Right cardiac atrium (tissue), 5 donors: ENCODE measurements at places on chromosomes 13 and 19.

DNA sequence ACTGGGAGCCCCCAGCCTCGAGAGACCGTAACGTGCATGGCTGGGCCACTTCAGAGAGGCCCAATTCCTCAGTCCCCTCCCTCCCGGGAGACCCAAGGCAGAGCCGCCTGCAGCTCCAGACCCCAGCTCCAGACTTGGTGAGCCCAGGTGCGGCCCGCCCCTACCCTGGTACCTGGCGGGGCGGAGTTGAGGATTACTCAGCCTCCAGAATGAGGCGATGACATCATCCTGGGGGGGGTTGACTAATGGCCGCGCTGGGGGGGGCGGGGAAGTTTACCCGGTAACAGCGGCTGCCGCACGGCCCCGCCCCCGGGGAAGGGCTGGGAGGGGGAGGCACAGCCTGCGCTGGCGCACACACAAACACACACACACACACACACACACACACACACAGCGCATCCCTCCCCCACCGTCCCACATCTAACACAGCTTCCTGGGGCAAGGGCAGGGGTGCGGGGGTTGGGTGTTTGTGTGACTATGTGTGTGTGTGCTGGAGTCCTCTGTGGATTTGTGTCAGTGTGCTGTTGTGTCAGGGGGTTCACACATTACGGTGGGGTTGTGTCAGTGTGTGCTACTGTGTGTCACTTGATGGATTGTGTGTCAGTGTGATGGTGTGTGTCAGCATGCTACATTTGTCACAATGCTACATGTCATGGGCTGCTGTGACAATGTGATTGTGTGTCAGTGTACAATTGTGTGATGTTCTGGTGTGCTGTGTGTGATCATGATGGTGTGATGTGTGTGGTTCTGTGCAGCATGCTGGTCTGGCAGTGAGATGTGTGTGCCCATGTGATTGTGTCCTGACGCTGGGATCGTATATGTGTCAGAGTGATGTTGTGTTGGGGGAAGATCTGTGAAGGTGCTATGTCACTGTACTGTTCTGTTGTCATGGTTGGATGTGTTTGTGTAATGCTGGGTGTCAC, 10.3 kb upstream of the BBC3 start:
- peak; percentile 72 for DNase-seq

DNA sequence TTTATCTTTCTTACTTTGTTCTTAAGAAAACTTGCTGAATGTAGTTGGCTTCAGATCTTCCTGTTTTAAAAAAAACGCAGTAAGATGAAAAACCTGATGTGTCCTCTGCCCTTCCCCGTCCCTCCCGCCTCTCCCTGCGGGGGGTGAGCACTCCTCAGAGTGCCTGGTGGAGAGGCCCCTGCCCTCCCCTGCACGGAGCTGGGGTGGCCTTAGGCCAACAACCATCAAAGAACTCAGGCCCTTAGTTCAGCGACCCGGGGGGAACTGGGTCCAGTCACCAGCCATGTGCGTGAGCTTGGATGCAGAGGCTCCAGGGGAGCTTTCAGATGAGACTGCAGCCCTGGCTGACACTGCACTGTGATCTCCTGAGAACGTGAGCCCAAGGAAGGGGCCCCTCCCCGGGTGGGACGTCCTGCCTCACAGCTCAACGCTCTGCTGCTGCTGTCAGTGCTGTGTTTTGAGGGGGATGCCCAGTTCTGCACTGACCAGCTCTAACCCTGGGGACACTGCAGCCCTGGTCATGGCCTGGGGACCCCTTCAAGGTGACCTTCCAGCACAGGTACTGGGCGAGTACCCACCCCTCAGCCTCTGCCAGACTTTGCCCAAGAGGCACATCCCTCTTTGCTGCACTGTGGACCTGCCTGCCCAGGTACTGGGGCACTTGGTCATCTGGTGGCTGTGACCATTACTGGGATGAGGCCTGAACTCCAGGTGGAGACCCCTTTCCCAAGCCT, 42.7 kb downstream of the ANKRD10 start:
- DNase-seq: no peak

DNA sequence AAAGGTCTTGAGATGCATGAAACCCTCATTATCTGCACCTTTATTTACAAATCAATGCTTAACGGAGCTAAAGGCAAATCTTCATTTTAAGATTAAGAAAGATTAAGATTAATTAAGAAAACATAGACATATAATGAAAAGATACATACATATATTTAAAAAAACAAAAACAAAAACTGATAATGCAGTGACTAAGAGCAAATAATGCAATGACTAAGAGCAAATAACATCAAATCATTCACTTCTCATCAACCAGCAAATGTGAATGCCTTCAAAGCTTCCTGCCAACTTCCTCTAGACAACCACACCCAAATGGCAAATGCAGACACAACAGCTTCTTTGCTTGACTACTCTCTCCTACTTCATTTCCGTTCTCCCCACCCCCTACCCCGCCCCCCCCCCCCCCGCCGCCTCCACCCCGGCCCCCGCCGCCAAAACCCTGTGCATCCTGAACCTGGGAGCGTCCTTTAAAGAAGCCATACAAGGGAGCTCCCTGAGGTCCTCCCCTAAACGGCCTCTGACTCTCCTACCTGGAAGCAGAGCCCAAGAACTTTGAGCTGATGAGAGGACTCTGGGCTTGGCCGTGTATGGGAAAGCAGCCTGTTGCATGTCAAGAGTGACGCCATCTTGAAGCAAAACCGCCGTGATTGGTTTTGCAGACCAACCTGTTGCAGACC, 24.5 kb downstream of the TEX101 start:
- no peak for DNase-seq

DNA sequence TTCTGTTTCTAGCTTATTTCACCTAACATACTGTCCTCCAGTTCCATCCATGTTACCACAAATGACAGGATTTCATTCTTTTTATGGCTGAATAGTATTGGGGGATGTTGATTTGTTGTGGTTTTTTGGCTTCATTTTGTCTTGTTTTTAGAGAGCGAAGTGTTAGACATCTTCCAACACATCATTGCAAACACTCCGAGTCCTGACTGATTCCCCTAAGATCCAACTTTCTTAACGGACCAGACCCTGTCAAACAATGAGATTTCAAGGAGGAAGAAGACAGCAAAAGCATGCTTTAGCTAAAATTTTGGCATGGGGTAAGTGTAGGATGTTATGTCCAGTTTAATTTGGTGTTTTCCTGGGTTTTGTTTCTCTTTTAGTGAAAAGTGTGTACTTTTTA, 3.8 kb upstream of the CASP14 start:
- DNase-seq: no peak

DNA sequence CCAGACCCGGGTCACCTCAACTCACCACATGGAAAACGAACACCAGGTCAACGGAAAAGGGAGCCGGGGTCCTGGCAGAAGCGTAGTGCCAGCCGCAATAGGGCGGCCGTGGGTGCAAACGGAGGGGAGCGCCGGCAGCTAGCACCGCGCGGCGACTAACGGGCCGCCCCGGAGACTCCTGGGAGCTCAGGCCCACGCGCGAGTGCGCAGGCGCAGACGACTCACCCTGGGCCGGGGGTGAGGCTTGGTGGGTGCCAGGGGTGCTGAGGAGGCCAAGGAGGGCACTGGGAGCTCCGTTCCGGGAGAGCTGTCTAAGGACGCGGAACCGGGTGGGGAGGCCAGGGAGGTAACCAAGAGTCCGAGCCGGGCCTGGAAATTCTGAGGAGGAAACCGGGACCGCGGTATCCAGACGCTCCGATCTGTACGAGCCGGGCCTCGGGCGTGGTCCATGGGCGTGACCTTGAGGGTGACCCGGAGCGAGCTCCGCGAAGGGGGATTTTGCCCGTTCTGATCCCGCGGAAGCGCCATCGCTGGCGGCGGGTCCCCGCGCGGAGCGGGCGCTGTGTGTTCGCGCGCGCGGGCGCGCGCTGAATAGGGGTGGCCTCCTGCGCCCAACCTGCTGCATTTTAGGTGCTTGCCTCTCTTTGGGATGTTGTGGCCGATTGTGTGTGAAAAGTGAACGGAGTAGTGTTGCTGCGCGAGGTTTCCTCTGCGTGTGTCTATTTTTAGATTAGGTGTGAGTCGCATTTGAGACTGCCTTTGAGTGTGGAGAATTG, at the start of gene ZNF382:
Gene ZNF382, plus strand, starts transcription at position 213 of the 776 bp plus-strand sequence. CDS start 4,602 bp downstream, outside the sequence.
- peak; percentile 94 for DNase-seq

- DNase-seq: no peak
Observed at GRCh38 chr19:4234142-4234861, 5.0 kb downstream of the EBI3 start.

GRCh38 chr19:30087381-30088138, 145.5 kb downstream of the URI1 start:
- DNase-seq: no peak

GRCh38 chr19:19064098-19064722, 416 bp downstream of the SLC25A42 start:
- DNase-seq: no peak

DNA sequence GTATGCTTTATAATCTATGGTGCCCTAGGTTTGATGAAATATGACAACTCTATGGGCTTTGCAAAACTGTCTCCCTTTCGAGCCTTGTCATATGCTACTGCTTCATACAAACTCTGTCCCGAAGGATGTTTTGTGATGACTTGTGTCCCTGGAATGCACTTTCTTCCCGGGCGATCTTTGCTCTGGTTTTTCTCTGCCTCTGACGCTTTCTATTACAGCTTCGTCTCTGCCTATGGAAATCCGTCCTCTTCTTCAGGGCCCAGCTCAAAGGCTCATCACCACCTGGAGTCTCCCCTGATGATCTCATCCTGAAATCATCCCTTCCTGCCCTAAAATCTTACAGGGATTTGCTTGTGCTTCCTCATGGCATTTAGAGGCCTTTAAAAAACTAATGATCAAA, 191.5 kb upstream of the KL start:
- no peak for DNase-seq

- no peak for DNase-seq
Observed at GRCh38 chr13:24360106-24360505, 50.7 kb downstream of the C1QTNF9 start.

DNA sequence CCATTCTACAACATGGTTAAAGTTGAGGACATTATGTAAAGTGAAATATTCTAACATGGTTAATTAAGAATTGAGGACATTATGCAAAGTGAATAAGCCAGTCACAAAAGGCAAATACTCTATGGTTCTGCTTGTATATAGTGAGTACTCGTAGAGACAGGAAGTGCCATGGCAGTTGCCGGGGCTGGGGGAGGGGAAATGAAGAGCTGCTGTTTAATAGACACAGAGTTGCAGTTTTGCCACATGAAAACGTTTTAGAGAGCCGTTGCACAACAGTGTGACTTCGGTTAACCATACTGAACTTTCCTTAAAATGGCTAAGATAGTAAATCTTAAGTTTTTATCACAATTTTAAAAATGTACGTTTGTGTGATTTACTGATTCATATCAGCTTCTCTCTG, 176.9 kb downstream of the SHISA2 start:
- DNase-seq: no peak

- no peak for DNase-seq
Observed at GRCh38 chr13:99687723-99688397, 186.6 kb downstream of the TM9SF2 start.

DNA sequence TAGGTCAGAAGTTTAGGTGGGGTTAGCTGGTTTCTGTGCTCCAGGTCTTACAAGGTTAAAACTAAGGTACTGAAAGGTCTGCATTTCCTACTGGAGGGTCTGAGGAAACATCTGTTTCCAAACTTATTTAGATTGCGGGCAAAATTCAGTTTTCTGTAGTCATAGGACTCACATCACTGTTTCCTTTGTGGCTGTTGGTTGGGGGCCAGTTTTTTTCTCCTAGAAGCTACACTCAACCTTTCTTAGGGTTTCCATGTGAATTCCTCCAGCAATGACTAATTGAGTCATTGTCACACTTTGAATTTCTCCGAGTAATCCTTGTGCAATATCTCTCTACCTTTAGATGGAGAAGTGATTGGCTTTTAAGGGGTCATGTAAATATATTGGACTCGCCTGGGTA, 773.4 kb upstream of the SLITRK1 start:
- no peak for DNase-seq

GRCh38 chr13:113724780-113725315, 34.2 kb upstream of the TMEM255B start:
- peak; percentile 89 for DNase-seq

GRCh38 chr13:34591129-34591528, 350.9 kb upstream of the NBEA start:
- DNase-seq: no peak

- no peak for DNase-seq
Observed at GRCh38 chr13:44206434-44206833, 167.2 kb upstream of the SERP2 start.

DNA sequence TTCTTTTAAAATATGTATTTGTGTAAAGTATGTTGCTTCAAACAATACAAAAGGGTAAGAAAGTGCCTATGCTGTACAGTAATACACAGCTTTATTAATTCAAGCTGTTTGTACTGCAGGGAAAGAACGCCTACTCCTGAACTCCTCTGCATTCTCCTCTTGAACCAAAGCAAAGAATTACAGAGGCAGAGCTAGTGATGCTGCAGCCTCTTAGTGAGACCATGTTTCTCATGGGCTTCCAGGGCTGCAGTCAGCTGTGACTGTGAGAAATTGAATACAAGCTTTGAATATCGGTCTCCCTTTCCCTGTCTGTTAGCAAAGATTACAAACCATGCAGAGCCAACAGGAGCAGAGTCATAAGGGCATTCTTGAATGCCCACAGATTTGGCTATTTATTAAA, 248.5 kb downstream of the SLITRK1 start:
- no peak for DNase-seq

DNA sequence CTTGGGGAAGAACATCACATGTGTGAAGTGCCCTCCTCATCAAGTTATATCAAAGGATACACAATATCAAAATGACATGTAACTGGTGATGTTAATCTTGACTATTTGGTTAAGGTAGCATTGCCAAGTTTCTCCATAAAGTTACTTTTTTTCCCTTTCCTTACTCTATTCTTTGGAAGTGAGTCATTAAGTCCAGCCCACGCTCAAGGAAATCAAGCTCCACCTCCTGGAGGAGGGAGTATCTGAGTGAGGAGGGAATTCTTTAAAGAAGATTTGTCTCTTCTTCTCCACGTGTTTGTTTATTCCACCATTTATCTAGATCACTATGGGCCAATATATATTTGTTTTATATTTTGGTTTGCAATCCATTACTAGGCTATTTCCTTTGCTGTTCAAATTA, 33.6 kb upstream of the FNDC3A start:
- no peak for DNase-seq

DNA sequence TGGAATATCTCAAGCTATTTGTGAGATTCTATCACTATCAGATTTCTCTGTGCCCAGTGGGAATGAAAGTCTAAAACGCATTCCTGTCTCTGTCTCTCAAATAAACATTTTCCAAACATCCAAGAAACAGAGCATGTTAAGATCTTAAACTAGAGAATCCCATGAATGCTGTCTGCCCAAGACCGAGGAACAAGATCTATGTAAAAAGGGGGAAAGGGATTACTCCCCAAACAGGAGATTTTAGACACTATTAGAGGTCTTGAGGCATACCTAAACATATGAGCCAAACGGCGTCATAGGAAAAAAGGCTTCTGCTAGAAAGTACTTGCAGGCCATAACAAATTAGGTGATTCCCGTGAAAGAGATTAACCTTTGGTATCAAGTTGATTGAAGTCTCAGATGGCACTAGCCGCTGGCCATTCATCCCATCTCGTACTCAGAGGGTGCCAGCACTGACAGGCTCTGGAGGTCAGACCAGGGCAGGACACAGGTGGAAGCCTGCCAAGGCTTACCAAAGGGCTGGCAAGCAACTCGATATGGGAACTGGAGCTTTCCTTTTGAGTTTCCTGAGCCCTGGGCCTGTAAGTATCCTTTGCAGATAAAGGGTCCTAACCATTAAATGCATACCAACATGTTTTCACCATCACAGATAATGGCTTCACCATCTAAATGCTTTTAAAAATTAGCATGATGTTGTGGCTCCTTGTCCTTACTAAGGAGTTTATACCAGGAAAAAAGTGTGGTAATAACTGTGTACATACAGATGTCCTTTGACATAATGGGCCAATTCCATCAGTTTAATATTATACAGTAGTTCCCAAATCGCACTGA, 225.2 kb downstream of the FOXO1 start:
- peak; percentile 90 for DNase-seq

GRCh38 chr13:59354665-59355369, 808.9 kb downstream of the DIAPH3 start:
- DNase-seq: no peak
